ENCODE measurements at places on chromosomes 4 and X.

DNA sequence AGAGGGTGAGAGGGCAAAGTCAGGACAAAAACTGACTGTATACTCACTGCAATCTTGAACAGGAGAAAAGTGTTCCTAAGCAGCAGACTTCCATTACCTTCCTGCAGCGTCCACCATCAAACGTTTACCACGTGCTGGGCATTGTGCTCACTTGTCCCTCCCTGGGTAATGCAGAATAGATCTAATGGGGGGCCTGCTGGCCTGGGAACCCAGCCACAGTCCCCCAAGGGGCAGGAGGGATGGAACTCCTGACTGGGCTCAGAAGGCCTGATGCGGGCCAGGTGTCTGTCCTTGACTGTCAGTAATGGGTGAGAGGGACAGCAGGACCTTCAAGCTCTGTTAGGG, 37.6 kb upstream of the FAM156A start:
- no peak for DNase-seq

- DNase-seq = no peak
Measured at GRCh38 chr4:56512166-56512565, 6.6 kb downstream of the ARL9 start.

DNA sequence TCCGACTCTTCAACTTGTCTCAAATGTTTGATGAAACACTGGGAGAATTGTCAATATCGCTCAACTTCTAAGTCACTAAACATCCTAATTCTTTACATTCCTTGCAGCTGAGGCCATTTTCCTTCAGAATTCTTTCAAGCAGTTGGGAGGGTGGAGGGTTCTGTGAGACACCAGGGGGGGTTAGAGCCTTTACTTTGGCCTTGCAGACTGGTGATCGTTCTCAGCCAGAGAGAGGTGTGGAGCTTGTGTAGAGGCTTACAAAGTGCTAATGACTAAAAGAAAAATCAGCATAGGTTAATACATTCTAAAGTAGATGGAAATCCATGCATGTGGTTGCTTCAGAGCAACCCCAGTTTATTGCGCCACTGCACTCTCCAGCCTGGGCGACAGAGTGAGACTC, 21.3 kb upstream of the SOX3 start:
- no peak for DNase-seq

DNA sequence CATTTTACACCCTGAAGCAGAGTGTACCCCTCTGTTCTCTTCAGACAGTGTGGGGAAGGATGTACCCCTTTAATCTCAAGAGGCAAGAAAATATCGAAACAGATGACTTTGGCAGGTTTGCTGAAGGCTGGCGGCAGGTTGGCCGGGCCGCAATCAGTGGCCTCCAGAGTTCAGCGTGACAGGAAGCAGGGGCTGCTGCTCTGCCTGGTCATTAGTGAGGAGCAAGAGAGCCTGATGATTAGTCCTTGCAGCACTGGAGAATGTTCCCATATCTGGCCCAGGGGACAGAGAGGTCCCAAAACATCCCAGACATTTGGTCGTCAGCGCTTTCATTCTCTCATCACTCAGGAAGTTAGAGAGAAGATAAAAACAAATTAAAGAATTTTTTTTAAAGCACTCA, 352.8 kb downstream of the SPRY1 start:
- no peak for DNase-seq

GRCh38 chr4:153269218-153269990, 65.2 kb downstream of the TRIM2 start:
- DNase-seq = no peak
